ENCODE measurements at places on chromosomes 7 and 10.
A peak's percentile ranks its signal among the peaks of the same experiment; 100 is the strongest.

GRCh38 chr7:6643915-6644625 lies 7.0 kb downstream of the ZNF316 start:
- DNase-seq, result no peak

DNA sequence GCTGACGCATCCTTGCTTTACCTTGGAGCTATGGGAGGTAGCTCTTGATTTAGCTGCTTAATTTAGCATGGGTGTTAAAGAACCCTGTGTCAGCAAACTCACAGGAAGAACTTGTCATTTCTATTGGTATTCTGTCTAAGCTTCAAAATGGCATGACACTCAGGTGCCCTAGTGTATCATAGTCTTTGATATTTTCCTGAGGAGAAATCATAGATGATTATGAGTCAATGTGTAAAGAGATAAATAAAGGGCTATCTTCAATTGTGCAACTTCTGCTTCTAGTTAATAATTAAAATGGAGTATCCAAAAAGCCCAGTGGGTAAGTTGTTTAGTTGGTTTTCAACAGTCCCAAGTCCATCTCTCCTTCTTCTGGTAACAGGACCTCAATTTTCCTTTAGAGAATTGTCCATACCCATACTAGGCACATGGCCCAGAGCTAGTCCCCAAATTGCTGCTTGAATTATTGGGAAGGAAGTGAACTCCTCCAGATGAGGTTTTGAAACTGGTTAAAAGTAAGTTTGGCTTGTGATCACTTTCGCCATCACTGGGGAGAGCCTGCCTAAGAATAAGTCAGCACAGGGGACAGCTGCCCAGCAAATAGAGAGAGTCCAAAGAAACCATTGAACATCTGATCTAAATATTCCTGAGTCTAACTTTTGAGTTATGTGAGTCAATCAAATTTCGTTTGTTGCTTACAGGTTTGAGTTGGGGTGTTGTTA lies 169.0 kb upstream of the PHYHIPL start:
- DNase-seq, result no peak

DNA sequence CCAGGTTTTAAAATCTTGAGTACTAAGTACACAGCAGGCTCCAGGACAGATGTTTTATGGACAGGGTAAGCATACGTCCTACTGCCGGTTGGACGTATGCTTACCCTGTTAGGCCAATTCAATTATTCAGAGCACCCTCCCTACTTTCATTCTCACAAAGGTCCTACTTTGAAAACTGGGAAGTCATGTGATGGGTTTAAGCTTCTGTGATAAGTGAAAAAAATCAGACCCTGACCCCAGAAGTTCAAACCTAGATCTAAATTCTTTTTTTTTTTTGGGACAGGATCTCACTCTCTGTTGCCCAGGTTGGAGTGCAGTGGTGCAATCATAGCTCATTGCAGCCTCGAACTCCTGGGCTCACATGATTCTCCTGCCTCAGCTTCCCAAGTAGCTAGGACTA lies 55.2 kb downstream of the HIPK2 start:
- DNase-seq, result no peak

- DNase-seq, result no peak
Measured at GRCh38 chr7:126791306-126791705, 461.4 kb downstream of the GRM8 start.

DNA sequence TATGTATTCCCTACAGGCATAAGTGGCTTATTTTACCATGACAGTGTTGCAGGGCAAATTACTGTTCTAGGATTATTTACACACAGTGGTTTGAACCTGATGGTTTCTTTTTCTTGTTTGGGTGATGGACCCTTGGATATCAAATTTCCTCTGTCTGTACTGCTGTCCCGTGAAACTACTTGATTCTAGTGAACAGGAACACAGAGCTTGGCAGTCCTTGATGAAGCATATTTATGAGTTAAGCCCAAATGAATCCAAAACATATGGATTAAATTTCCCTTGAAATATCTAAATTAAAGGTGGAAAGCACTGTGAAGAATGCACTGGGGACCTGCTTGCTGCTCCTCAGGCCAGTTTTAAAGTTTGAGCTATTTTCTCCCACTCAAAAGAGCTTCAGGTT lies 635.3 kb downstream of the INHBA start:
- DNase-seq, result peak; percentile 29

- no peak for DNase-seq
Measured at GRCh38 chr7:15783987-15784693, 97.7 kb upstream of the MEOX2 start.

DNA sequence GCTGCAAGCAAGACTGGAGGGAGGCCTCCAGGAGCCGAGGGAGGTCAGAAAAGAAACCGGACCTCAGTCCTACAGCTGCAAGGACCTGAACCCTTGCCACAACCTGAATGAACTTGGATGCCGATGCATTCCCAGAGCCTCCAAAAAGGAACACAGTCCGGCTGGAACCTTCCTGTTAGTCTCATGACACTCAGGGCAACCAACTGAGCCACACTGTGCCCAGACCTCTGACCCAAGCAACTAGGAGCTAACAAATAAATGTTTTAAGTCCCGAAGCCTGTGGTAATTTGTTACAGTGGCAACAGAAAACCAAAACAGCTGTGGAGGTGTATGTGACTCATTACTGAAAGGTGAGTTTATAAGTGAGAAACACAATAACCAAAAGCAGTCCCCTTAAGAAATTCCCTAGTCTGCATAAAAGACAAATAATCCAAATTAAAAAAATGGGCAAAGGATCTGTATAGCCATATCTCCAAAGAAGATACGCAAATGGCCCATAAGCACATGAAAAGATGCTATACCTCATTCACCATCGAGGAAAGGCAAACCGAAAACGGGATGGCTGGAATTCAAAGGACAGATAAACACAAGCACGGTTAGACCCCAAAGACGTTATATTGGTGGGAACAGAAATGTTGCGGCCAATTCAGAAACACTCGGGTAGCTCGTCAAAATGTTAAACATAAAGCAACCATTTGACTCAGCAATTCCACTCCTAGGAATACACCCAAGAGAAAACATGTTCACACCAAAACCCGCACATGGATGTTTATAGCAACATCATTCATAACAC lies 24.8 kb downstream of the GNA12 start:
- DNase-seq, result no peak

DNA sequence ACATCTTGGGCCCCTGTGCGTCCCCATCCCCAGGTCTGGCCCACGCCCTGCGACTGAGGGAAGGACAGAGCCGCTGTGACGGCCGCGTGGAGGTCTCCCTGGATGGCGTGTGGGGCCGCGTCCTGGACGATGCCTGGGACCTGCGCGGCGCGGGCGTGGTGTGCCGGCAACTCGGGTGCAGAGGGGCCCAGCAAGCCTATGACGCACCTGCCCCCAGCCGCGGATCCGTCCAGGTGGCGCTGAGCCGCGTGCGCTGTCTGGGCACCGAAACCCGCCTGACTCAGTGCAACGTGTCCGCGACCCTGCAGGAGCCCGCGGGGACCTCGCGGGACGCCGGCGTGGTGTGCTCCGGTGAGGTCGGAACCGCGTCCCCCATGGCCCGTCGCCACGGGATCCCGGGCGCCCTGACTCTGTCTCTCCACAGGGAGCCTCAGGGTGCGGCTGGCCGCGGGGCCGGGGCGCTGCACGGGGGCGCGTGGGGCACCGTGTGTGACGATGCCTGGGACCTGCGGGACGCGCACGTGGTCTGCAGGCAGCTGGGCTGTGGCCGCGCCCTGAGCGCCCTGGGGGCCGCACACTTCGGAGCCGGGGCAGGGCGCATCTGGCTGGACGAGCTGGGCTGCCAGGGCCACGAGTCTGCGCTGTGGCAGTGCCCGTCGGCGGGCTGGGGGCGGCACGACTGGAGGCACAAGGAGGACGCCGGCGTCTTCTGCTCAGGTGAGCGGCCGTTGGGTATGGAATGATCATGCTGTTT lies 5.9 kb downstream of the SCART1 start:
- no peak for DNase-seq

GRCh38 chr7:27677912-27678612 lies 15.4 kb upstream of the HIBADH start:
- peak; percentile 97 for DNase-seq

GRCh38 chr7:17147409-17147808 lies 151.0 kb upstream of the AHR start:
- peak; percentile 58 for DNase-seq

- no peak for DNase-seq
Measured at GRCh38 chr7:124566583-124566982, 199.0 kb downstream of the GPR37 start.

GRCh38 chr7:1520539-1521234 lies 9.8 kb upstream of the MAFK start:
- no peak for DNase-seq
